Activated T-cell treated with anti-CD3 and anti-CD28 coated beads, Interleukin-2, amount 50 U/mL, for 72 hours (primary cell): ENCODE measurements at places on chromosomes 12 and 14.

DNA sequence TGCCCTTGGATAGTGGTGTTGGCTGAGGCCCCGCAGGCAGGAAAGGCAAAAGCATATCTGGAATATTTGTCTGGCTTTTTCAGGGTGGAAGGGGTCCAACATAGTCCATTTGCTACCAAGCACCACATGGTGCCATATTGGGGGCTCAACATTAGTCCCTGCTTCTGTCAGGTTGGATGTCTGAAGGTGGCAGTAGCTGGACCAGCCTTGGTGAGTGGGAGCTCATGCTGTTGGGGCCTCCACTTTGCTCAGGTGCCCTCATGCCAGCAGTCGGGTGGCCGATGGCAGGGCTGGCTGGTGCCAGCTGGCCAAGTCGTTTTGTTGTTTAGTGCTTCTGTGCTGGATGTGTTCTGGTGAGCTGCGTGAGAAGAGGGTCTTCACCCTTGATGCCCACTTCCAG, 135.3 kb downstream of the PAPOLA start:
- DNase-seq: no peak

GRCh38 chr12:111192647-111193046, 176.2 kb downstream of the PHETA1 start:
- no peak for DNase-seq

DNA sequence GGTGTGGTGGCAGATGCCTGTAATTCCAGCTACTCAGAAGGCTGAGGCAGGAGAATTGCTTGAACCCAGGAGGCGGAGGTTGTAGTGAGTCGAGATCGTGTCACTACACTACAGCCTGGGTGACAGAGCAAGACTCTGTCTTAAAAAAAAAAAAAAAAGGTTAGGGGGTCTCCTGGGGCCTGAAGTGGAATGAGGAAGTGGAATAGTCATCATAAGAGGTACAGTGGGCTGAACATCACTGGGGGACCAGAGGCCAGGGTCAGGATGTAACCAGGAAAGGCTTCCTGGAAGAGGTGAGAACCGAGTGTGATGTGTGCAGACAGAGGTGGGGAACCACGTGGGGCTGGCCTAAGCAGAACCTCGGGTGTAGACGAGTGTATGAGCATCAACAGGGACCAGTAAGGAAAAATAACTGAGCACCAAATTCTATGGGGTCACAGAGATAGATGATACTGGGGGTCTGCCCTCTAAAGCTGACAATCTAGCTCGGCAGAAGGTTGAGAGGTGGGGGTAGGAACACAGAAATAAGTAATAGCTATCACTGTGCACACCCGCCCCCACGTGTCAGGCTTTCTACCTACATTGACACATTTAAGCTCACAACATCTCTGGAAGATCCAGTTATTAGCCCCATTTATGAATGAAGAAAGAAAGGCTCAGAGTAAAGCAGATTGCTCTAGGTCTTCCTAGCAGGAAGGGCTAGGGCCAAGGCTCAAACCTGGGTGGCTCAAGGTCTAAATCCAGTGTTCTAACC, 5.0 kb upstream of the COX6A1 start:
- DNase-seq: no peak

DNA sequence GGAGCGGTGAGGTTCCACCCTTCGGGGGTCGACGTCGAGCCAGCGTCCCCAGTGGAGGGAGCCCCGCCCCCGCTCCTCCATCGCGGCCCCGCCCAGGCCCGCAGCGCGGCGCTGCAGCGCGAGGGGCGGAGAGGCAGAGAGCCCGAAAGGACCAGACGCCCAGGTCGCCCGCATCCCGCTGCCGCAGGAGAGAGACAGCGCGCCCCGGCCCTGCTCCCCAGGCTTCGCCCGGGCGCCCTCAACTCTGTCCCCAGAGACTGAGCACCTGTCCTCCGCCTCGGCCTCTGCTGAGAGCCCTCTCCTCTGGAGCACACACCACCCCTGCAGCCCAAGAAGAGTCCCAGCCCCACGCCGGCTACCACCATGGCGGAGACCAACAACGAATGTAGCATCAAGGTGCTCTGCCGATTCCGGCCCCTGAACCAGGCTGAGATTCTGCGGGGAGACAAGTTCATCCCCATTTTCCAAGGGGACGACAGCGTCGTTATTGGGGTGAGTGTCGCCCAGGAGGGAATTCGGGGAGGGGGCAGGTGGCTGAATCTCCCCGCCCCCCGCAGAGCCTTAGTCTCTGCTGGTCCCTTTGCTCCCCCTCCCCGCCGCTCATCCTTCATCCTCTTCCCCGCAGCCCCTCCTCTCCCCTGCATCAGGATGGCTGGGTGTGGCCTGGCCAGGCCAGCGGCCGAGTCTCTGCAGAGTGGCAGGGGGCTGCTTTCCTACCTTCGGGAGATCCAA, at the start of gene KIF5A:
KIF5A (plus strand) TSS at position 136 of the 732 bp plus-strand sequence; CDS start at position 364, 228 bp downstream.
- DNase-seq: peak; percentile 80

DNA sequence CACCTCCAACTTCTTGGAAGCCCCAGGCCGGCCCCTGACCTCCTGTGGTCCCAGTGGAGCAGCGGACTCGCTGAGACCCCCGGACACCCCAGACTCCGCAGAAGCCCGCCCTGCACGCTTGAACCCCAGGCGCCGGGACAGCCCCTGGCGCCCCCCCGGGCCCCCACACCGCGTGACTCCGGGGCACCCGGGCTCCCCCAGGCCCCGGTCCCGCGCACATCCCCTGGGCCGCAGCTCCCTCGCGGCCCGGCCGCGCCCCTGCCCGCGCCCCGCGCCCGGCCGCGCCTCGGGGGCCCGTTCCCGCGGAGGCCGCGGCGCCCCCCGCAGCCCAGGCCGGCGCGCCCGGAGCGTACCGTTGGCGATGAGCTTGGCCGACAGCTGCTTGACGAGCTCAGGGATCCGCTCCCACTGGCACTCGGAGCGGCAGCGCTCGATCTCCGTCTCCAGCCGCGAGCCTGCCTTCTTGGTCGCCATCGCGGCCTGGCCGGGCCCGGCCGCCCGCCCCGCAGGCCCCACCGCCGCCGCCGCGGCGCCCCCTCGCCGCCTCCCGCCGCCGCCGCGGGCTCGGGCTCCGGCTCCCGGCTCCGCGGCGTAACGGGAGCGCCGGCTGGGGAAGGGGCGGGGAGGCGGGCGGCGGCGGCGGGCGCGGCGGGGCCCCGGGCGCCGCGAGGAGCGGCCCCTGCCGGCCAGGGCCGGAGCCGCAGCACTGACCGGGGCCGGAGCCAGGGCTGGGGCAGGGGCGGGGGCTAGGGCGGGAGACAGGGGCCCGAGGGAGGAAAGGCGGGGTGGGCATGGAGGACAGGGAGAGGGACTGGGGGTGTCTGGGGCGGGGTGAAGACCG, at the start of gene TTC7B:
TTC7B (minus strand) TSS at position 609 of the 841 bp plus-strand sequence; CDS start at position 474, 135 bp downstream.
- DNase-seq: peak; percentile 70

DNA sequence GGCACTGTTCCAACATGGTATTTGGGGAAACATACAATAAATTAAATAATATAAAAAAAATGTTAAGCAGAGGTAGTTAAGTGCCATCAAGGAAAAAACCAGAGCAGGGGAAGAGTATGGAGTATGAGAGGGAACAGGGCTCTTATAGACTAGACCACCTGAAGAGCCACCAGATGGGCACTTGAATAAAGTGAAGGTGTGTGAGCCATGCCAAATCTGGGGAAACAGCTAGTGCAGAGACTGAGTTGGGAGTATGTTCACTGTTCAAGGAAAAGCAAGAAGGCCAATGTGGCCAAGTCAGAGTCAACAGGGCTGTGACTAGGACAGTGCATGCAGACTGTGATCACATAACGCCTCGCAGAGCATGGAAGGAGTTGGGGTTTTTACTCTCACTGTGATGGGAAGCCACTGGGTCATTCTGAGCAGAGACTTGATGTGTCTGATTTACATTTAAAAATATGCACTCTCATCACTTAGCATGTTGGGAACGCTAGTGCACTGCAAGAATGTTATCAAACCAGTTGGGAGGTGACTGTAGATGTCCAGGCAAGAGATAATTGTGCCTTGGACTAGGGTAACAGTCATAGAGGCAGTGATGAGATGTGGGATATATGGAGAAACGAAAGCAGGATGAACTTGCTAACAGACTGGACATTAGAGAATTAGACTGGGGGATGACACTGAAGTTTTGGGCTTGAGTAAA, 25.6 kb downstream of the NDUFA12 start:
- DNase-seq: no peak

DNA sequence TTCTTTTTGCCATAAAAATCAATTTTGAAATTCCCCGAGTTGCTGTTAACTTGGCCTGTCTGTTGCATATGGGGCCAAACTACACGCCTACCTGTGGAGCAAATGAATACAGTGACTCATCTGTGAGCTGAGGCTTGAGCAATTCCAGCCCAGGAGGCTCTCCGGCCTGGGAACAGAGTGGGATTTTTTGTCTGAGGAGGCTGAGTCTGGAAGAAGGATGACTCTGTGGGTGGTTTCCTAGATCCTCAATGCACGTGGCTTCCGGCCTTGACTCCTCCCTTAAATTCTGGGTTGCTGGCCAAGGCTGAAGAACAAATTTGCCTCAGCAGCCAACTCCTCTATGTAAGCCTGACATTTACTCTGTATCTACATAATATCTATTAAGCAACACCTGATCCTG, 124.1 kb downstream of the SSPN start:
- DNase-seq: no peak

- DNase-seq: no peak
These were observed 10.8 kb downstream of the P2RX2 start for GRCh38 chr12:132629330-132629729.

DNA sequence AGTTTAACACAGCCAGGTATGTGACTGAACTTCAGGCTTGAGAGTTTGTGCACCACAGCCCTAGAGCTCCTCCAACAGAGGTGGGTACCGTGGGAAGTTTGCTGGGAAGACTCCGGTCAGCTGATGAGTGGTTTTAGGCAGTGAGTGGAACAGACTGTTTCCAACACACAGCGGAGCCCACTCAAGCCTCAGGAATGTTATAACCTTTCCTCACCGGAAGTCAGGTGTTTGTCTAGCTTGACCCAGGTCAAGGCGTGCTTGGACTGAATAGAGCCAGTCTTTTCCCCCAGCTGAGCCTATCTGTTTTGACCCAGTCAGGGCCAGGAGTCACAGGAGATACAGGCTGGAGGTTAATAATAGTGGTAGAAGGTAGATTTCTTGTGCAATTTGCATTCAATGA, 138.4 kb upstream of the PARP11 start:
- DNase-seq: no peak

DNA sequence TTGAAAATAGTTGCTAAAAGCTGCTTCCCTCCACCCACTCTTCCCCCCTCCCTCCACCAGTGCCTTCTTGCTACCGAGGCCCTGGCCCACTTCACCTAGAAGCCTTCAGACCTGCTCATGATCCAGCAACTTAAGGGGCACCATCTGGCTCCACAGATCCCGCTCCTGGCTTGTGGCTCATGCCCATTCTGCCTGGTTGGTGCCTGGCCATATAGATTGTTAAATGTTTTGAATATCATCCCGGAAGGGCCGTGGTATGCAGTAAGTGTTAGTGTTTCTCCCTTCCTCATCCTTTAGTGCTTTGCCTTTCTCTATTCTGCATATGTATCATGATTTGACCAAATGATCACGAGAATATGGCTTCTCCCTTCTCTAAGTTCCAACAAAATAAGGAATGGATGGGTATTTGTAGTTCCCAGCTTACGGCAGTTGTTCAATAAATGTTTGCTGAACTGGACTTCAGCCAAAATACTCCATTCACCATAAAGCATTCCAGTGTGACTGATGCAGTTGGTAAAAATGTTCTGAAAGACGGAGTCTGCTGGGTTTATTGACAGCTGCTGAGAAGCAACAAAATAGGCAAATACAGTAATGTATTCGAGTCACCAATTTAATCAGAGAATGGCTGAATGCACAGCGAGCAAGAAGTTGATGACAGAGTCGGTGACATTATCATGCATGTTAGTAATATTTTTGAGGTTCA, 30.7 kb downstream of the GRIP1 start:
- DNase-seq: no peak

DNA sequence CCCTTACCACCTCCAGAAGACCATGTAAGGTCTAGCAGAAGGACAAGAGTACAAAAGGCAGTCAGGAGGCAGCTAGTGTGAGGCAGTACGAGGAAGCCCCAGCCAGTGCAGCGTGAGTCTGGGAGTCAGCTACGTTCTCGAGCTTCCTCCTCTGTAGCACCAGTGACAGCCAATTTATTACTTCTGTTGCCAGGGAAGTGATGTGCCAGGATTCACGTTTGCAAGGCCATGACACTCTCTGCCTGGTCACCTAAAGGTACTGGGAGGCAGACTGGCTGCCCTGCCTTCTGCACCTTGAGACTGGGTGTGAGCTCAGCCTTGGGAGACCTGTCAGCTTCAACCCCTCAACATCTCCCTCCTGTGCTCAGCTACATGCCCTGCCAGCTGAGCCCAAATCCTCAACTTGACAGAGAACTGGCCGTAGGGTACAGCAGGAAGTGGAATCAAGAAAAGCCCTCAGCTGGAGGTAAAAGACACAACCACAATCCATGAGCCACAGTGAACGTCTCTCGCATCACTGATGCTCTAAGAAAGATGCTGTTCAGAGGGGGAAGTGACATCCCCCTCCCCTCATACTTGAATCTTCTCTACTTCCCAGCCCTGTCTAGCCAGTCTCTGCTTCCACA, 182.5 kb upstream of the RGS6 start:
- DNase-seq: no peak

- DNase-seq: no peak
These were observed 155.8 kb downstream of the TMTC2 start for GRCh38 chr12:82842480-82842879.

DNA sequence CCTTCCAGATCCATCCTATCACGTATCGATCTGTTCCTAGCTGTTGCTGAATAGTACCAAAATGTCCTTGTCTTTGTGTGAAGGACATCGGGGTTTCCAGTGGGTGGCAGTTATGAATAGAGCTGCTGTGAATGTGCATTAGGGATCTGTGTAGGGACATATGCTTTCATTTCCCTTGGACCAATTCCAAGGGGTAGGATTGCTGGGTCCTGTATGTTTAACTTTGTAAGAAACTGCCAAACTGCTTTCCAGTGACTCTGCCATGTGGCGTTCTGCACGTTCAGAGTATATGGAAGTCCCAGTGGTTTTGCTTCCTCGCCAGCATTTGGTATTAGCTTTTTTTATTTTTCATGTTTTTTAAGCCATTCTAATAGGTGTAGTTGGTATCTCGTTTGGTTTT, 28.6 kb downstream of the PACS2 start:
- no peak for DNase-seq

DNA sequence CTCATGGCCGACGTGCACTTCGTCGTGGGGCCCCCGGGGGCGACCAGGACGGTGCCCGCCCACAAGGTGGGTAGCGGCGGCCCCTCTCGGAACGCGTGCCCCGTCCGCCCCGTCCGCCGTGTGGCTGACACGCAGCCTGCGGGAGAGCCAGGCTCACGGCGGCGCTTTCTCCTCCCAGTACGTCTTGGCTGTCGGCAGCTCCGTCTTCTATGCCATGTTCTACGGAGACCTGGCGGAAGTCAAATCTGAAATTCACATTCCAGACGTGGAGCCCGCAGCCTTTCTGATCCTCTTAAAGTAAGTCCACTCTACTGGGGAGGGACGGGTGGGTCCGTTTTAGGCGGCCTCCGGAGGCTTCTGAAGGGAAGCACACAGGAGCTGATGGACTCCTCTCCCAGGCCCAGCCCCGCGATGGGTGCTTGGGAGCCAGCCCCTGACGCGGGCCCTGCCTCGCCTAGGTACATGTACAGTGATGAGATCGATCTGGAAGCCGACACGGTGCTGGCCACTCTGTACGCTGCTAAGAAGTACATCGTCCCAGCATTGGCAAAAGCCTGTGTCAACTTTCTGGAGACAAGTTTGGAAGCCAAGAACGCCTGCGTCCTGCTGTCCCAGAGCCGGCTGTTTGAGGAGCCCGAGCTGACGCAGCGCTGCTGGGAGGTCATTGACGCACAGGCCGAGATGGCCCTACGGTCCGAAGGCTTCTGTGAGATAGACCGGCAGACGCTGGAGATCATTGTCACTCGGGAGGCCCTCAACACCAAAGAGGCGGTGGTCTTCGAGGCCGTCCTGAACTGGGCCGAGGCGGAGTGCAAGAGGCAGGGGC, 1.1 kb downstream of the BTBD6 start:
- DNase-seq: no peak

- no peak for DNase-seq
These were observed 85.0 kb downstream of the KIF26A start for GRCh38 chr14:104223101-104224041.
